ENCODE measurements at places on chromosomes 5 and 9.

DNA sequence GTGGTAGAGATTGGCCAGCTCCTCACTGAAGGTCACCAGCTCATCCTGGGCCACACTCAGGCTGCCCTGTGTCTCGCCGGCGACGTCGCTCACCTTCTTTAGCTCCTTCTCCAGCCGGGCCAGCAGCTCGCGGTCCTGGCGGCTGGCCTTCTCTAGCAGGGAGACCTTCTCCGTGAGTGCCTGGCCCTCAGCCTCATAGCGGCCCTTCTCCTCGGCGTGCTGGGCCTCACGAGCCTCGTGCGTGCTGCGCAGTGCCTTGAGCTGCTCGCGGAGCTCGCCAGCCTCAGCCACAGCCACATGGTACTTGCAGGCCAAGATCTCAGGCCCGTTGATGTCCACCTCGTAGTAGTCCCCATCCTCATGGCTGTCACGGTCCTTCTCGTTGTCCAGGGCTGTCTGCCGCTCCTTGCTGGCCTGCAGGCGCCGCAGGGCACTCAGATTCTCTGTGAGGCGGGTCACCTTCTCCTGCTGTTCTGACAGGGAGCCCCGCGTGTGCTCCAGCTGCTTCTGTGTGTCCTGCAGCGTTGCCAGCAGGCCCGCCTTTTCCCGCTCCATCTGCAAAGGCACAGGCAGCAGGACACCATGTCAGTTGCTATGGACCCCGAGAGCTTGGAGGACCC is 45.5 kb downstream of the BICD2 start:
- DNase-seq, result no peak

DNA sequence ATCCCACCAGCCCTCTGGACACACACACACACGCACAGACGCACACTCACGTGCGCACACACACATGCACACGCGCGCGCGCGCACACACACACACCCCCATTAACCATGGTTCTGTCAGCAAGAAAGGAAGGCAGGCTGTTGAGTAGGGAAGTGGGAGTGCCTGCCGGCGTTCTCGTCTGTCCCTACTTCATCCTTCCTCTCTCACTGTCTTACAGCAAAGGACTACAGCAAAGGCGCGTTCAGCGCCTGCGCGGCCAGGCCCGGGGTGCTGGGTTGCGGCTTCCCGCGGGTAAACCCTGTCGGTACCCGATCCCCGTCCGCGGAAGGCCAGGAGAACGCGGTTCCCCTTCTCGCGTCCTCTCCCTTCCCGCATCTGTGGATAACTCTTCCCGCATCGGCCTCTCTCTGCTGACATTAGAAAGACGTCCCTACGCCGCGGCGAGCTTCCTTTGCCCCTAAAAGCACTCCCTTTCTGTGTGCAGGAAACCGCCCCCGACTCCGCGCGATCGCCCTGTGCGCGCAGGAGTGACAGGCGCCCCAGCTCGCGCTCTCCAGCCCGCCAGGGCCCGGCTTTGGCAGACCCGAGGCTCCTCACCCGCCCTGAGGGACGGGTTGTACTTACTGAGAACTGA is 219.2 kb downstream of the AGTPBP1 start:
- peak; percentile 41 for DNase-seq

DNA sequence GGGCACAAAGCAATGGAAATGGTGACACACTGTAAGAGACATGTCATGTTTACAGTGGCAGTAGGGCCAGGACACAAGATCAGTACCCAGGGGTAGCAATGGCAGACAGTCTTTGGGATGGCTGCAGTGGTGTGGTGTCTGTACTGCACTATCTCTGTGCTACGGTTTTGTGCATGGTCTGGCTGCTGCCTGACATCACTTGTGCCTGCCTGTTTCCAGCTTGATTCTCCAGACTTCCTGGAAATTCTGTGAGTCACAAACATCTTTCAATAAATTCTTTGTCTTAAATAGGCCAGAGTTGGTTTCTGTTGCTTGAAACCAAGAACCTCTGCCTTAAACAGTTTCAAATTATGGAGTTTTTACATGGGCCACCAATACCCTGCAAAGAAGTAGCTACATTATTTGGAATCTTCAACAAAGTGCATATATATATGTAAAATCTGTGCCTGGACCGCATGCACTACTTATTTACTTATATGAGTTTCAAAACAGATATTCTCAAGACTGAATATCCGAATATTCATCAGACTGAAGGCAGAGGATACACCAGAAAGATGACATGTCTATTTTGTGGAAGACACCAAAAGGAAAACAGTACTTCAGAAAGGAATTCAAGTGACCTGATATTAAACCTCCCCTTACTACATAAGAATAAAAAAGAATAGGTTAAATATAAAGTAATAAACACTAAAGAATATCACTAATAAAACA is 188.1 kb downstream of the RFX3 start:
- no peak for DNase-seq

DNA sequence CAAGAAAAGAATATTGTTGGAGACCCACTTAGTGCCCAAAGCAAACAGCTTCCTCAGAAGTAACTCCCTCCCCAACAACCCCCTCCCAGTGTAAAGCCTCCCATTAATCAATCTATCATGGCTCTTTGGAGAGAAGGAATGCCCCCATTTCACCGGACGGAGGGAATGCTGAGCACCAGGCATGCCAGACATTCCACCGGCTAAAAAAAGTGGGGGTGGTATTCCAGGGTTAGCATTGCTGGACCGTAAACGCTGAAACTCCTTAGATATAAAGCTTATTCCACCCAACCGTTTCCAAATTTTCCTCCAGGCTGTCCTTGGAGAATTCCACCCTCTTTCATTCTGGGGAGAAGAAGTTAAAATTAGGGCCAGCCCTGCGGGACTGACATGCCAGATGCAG is 363 bp upstream of the MAMDC2 start:
- DNase-seq, result no peak

DNA sequence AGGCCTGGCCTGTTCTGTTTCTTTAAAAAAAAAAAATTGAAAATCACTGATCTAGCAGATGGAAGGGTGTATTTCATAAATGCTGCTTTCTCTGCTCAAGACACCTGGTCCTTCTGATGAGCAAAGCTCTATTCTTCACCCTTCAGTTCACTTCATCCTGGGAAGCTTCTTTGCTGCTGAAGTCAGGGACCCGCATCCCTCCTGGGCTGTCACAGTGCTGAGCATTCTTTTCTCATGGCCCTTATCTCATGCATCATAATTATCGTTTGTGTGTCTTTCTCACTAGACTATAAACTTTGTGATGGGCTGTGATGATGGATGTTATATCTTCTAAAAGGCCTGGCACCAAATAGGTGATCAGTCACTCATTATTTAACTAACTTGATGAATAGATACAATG is 461.0 kb downstream of the GADD45G start:
- DNase-seq, result no peak
